ENCODE measurements at places on chromosomes 4 and X.

DNA sequence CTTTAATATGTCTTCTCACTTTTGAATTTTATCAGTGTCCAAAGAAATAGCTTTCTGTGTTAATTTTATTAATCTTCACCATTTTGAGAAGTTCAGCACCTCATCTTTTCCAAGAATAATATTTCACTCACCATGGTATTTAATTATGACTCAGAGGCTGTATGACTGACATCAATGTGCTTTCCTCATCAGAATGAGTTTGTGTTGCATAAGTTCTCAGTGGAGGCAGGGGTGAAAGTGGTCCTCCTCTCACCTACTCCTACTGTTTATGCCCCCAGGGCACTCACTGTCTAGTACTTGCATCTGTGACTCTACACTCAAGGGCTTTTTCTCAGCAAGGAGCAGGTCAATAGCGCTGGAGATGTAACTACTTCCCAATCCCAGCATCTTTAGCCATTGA is 905.3 kb upstream of the INTU start:
- no peak for DNase-seq

GRCh38 chrX:103608306-103608963 is 672 bp downstream of the TCEAL3 start:
- DNase-seq = peak; percentile 4

DNA sequence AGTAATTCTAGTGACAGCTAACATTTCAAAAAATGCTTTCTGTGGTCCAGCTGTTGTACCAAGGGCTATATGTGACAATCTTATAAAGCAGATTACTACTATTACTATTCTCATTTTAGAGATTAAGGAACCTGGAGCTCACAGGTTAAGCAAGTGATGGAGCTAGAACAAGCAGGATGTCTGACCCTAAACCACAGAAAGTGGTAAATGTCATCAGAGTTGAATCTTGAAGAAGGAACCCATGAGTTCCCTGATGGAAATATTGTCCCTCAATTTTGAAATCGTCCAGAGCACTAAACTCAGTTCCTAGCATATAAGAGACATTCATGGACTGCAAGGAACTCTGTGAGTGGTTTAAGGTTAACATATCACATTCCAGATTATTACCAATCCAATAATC is 214.0 kb downstream of the APBB2 start:
- no peak for DNase-seq

- DNase-seq = no peak
Measured at GRCh38 chr4:147682755-147683154, 1.2 kb downstream of the PRMT9 start.

GRCh38 chr4:16075975-16076757 is 7.7 kb downstream of the PROM1 start:
- no peak for DNase-seq
